Activated CD8-positive, alpha-beta memory T cell treated with anti-CD3 and anti-CD28 coated beads for 4 hours (primary cell): ENCODE measurements at places on chromosomes 3 and 15.

- DNase-seq, result no peak
Measured at GRCh38 chr3:60708191-60708975, 542.9 kb downstream of the FHIT start.

GRCh38 chr3:154584041-154584440 lies 154.1 kb upstream of the GPR149 start:
- no peak for DNase-seq

DNA sequence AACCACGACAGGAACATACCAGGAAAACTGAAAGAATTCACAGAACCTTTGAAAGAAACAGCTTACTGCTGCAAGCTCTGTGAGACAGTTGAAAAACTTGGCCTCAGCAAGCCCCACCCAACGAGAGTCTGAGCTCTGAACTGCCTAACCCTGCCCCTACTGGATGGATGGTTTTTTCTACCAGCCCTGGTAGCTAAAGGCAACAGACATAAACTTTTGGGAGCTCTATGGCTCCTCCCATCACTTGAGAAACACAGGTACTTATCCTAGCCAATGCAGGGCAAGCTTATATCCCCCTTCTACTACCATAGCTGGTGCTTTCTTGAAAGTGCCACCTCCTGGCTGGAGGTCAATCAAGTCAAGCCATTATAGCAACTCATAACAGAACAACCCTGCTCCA lies 471.8 kb downstream of the GRM7 start:
- no peak for DNase-seq

DNA sequence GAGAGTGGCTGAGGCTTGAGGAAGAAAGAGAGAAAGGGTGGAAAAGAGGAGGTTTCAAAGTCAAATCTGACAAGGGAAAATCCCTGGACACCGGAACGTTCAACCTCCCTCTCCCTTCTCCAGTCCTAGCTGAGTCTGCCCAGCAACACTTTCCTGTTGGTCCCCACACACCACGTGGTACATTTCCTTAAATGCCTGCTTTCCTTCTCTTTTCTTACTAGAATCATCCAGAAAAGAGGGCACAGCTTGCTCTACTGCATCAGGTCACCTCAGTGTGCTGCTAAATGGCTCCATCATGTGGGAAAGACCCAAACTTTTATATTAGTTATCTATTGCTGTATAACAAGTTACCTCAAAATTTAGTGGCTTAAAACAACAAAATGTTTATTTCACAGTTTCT lies 181.2 kb downstream of the NECTIN3 start:
- no peak for DNase-seq

DNA sequence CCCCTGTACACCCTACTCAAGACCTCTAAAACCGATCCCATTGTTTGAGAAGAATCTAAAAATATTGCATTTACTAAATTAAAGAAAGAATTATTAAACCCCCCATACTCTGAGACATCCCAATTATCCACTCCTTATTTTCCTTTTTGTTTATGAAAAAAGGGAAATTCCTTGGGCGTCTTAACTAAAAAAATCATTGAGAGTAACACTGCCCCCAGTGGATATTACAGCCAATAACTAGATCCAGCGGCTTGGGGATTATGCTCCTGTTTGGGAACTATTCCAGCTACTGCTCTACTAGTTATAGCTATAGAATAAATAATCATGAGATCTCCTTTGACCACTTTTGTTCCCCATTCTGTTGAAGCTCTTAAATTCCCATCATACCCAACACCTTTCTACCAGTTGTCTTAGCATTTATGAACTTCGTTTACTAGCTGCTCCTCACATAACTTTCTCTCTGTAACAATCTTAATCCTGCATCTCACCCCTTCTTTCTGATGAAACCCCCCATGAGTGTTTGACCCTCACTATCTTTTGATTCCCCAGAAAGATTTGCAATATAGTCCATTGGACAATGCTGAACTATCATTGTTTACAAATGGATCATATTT lies 12.7 kb upstream of the CFAP91 start:
- no peak for DNase-seq

DNA sequence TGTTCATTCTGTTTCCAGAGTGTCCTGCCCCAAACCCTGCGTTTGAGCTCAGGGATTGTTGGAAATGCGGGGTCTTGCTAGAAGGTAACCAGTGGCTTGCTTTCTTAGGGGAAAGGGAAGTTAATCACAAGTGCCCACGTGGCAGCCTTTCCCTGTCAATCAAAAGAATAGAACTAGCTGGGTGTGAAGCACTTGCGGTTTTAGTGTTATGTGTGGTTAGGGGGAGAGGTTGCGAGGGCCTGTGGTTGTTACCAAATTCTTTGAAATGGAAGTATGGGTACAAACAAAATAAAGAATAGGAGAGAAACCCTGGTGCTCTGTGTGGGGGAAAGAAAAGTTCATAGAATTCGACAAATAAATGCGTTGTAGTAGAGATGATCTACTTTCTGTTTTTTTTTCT lies 67.6 kb downstream of the FNDC3B start:
- peak; percentile 54 for DNase-seq

- DNase-seq, result no peak
Measured at GRCh38 chr3:98733053-98733811, 29.9 kb upstream of the ST3GAL6 start.

DNA sequence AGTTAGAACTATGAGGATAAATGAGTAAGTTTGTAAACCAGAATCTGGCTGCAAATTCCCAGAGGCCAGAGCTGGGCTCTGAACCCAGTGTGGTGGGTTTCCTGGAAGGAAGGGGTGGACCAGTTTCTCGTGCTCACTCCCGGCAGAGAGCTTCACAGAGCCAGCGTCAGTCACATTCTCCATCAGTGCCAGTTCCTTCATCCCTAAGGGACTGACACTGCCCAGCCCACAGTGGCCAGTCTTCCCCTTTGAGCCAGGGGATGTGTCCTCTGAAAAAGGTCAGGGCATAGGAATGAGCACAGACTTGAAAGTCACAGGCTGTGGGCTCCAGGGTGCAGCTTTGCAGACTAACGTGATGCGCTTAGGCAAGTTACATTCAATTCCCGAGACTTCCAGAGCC lies 135.8 kb upstream of the HACD2 start:
- no peak for DNase-seq

DNA sequence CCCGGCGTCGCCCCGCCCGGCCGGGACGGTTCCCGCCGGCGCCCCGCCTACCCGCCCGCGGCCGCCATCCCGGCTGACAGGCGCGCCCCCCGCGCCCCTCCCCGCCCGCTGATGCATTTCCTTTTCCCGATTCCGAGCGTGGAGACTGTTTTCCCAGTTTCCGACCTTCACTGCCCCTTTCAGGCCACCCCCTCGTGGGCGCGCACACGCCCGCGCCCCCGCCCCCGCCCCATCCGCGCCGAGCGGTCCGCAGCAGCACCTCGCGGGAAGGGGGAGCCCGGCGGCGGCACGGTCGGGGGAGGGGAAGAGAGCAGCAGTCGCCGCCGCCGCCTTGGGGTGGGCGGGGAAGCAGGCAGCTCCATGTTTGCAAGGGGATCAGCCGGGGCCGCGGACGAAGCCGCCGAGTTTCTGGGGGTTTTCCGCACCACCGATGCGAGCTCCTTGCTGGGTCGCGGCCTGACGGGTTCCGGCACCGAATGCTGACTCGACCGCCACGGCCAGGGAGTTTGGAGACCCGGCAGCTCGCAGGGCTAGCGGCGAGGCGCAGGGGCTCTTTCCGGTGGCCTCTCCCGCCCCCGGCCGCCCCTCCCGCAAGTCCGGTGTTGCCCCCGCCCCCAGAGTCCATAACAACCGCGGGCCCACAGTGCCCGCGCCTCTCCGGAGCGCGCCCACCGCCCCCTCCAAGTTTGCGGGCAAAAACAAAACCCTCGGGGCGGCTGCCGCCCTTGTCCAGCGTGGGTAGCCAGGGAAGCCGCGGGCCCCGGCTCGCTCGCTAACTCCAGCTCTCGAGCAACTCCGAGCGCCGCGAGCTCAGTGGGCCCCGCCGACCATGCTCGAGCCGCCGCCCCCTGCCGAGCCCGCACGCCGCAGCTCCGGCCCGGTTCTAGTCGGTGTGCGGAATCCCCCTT lies 3.2 kb upstream of the SIN3A start:
- DNase-seq, result peak; percentile 67

GRCh38 chr3:127000119-127000518 lies 17.2 kb downstream of the PLXNA1 start:
- no peak for DNase-seq

GRCh38 chr3:63870615-63871005 lies 6.9 kb downstream of the ATXN7 start:
- no peak for DNase-seq

- no peak for DNase-seq
Measured at GRCh38 chr3:175193815-175194518, 334.8 kb downstream of the NAALADL2 start.

GRCh38 chr15:31480356-31481025 lies 153.9 kb downstream of the KLF13 start:
- no peak for DNase-seq
